ENCODE measurements at places on chromosomes 1 and 21. TPM values are rescaled to one million over a fixed set of nuclear protein-coding genes. Genes with fewer than 3 reads are reported as not detected.

The ANKRD45 gene
- 0.42 TPM for total RNA-seq

The ATP1A4 gene
- not detected for total RNA-seq

DNA sequence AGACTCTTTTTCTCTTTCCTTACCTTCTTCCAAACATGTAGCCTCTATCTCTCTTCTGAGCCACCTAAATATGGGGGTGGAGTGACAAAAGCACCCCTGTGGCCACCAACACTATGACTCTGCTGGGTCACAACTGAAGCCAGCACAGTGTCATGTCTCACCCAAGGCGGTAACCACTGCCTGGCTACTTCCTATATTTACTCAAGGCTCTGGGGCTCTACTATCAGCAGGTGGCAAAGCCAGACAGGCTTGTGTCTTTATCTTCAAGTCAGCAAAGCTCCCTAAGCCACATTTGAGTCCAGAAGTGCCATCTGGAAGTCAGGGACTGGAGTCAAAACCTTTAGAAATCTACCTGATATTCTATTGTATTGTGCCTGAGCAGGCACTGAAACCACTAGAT is 1515.2 kb downstream of the PLA2G4A start:
- no peak for DNase-seq

DNA sequence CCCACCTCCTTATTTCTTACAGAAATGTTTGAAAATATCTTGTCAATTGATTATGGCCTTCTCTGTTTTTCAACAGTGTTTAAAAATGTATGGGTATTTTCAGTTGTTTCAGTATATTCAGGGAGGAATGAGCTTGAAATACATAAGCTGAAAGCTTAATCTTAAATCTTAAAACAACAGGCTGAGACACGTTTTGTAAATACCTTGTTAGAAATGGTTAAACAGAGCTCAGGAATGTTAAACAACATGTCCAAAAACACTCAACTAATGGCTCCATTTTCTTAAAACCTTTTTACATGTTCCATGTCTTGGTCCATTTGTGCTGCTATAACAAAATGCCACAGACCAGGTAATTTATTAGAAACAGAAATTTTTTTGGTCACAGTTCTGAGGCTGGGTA is 953.8 kb upstream of the ADGRL2 start:
- no peak for DNase-seq

- DNase-seq = no peak
These were observed 127.2 kb downstream of the NAV1 start for GRCh38 chr1:201666102-201666501.

GRCh38 chr21:28464988-28465387 is 527.7 kb downstream of the LTN1 start:
- no peak for DNase-seq

DNA sequence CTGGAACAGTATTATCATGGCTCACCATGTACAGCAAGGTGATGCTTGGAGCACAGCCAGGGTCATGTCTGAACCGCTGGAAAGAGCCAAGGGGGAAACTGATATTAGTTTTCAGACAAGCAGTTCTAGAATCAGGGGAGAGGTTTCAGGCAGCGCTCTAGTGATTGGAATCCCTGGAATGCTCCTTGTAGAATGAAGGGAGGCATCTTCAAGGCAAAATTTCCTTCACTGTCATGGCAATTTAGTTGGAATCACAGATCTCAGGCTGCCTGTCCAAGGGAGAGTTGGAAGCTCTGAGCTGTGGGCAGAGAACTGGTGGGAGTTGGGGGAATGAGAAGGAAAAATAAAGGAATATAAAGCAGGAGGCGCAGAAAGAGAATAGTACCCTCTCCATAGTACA is 737.1 kb downstream of the PTPRU start:
- no peak for DNase-seq

GRCh38 chr1:8263791-8264190 is 54.1 kb upstream of the SLC45A1 start:
- DNase-seq = no peak

DNA sequence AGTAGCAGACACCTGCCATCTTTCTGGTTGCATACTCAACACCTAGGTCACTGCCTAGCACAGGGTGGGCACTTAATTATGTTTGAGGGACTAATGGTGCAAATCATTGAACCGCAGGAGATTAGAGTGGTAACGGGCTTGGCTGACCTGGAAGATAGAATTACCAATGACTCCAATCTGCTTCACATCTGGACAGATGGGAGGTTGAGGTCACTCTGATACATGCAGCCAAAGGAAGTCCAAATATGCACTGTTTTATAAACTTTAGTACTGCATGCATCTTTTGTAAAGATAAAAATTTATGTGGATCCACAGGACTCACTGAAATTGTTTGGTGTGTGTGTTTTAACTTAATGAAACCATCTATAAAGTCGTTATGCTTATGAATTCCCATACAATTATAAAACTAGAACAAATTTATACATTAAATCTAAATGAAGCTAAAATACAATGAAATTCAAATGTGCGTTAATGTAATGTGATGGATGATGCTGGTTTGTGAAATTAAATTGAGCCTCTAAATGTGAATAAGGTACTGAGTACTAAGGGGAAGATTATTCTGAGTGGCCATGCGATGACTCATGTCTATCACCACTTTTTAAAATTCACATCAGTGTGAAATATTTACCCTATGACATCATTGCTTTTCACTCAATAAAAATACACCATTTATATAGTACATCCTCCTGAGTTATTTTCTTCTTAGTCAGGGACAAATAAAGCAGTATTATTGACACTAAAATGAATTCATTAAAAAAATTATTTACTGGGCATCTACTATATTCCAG is 224.7 kb upstream of the FAM78B start:
- no peak for DNase-seq

DNA sequence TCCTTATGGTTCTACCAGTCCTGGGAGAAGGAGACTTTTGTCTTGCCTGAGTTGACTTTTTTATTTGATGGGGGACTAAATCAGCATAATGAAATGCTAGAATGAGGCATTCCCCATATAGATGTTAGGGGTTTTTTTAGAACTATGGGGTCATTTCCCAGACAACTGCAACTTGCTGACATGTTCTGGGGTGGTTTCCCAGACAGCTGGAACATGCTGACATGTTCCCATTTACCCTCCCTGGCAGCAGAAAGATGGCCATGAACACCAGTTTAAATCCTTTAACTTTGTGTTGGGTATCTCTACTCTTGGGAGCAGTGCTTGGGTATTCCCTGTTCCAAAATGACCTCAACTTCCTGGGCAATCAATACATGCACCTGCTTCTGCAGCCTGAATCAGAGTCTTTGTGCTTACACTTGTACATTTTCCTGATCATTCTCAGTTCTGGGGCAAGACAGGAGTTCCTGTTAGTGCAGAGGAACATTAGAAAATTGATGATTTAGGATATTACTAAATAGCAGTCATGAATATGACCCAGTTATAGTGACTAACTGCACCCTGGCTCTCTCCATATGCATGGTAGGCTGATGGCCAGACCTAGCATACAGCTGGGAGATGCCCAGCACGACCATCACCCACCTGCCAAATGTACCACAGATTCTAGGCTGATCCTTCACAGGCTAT is 75.4 kb upstream of the CD5L start:
- no peak for DNase-seq

- DNase-seq = no peak
These were observed 420 bp upstream of the IFI16 start for GRCh38 chr1:159009287-159009686.
